H7 (cell line): ENCODE measurements at places on chromosomes 5 and 9.

DNA sequence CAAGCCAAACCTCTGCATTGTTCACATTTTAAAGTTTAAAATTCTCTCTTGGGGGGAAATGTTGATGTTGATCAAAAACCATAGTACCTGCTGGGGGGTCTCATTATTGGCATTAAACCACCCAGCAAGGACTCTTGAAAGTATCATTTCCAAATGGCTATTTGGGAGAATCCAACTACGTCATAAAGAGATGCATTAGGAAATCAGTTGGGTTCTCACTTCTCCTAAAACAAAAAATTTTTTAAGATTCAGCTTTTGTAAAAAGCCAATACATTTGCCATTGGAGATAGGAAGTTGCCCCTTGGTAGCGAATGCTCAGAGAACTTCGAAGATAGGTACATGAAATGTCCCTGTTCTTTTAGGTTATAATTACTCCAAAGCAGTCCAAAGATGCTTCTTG lies 96.4 kb downstream of the GNAQ start:
- no peak for DNase-seq

DNA sequence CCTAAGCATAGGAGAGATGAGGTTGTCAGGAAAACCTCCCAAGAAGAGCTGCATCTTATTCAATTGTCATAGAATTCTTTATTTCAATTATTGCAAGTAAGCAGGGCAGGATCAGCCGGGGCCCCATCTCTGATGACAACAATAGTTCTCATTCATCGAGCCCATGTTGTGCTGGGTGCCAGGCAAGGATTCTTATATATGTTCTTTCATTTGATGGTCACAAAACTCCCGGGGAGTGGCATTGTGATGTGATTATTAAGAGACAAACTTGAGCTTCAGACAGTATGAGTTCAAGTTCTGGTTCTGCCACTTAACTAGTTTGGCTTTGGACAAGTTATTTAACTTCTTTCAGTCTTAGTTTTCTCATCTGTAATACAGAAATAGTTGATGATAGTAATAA lies 8.5 kb downstream of the FUBP3 start:
- DNase-seq, result no peak

DNA sequence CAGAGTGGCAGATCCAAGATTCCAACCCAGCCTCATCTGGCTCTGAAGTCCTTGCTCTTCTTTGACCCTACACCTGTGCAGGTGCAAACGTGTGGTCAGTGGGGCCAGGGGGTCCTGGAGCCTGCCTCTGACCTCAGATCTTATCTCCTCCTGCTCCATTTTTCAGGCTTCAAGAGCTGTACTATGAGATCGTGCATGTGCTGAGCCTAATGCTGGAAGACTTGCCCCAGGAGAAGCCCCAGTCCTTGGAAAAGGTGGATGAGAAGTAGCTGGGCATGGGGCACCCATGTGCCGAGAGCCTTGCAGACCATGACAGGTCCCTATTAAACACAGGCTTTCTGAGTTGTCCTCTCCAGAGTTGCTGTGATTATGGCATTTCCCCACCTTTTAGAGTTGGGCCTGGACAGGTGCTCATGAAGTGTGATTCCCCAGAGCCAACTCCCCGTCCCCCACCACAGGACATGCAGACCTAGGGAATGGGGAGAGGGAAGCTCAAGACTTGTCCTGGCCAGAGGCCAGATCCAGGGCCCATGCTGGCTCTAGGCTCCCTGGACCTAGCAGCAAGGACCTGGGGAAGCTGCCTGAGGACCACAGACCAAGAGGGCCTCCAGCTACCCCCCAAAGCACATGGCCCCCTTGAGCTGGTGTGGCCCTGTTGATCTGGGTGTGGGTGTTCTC lies 22.5 kb downstream of the PITX1 start:
- peak; percentile 28 for DNase-seq

DNA sequence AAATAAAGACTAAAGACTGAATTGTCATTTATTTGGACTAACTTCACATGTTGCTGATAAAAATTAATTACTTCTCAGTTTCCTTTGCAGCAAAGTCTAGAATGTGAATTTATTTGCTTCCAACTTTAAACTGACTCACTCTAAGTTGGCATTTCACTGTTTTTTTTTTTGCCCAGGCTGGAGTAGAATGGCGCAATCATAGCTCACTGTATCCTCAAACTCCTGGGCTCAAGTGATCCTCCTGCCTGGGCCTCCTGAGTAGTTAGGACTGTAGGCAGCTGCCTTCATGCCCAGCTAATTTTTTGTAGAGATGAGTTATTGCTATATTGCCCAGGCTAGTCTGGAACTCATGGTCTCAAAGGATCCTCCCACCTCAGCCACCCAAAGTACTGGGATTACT lies 3.5 kb downstream of the CCNB1 start:
- DNase-seq, result no peak

- DNase-seq, result no peak
Measured at GRCh38 chr5:100802208-100802607, 100.9 kb downstream of the ST8SIA4 start.

DNA sequence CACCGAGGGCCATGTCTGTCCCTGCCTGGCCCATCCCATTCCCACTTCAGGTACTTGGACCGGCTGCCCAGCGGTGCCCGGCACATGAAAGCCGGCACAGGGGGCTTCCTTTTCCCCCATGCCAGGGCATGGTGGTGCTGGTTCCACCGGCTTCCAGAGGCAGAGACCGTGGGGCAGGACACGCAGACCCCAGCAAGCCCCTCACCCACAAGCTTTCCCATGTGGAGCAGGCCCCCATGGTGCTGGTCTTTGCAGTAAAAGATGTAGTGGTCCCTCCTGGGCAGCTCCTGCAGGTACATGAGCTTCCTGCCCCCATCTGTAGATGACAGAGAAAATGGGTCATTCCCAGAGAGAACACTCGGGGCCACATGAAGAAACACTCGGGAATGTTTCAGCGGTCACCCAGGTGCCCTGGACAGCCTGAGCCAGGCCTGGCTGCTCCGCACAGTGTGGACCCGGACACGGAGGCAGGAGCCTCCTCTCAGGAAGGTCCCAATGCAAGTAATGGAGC lies 2.0 kb downstream of the OBP2B start:
- no peak for DNase-seq

DNA sequence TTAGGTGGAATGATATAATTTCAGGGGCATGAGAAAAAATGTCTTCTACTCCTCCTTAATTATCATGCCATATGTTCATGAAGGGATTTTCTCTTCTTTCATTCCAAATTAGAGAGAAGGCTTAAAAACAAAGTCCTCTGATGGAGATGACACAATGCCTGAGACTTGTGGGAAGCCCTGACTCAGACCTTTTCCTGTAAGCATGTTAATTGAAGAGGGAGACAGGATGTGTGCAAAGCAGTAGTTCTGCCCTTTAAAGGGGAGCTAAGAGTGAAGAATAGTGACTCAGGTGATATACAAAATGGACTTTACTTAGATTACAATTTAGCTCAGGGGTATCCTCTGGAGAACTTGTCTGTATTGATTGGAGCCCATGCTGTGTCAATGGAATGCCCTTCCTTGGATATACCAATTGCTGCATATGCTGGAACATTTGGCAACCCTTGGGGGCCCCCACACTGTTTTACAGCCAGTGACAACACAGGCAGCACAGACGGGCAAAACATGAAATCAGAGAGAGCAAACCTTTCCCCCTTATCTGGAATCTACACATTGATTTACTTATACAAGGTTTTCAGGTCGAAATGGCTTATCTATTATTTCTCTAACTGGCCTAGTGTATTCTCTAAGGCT lies 81.3 kb downstream of the IZUMO3 start:
- DNase-seq, result no peak

DNA sequence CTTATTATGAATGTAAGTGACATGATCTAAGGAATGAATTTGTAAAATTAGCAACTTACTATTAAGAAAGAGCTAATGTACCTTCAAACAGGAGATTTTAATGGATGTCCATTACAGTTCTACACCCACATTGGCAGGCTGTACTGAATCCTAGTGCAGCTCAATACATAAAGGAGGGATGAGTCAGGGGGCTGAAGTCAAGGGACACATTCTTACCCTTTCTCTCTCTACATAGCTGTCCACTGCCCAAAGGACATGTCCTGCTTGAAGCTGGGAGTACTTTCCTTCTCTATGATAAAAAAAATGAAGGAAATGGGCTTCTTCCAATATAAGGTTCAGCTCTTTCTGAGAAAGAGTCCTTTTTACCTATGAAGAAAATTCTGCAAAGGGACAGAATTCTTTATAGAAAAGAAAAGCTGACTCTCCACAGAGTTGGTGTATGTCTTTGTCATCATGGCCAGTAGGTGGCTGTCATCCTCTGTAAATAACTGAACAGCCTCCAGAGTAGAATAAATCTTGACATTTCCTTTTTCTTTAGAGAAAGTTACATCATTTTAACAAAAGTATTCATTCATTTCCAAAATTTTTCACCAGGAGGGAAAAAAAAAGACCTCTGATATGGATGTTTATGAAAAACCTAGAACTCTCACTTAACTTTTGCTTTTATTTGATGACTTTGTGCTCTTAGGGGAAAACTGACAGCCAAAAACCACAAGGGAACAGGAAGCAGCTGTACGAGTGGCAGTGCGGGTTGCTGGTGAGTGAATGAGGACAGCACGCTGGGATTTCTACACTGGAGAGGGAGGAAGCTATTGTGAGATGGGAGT lies 13.1 kb upstream of the IFNA14 start:
- DNase-seq, result peak; percentile 6

DNA sequence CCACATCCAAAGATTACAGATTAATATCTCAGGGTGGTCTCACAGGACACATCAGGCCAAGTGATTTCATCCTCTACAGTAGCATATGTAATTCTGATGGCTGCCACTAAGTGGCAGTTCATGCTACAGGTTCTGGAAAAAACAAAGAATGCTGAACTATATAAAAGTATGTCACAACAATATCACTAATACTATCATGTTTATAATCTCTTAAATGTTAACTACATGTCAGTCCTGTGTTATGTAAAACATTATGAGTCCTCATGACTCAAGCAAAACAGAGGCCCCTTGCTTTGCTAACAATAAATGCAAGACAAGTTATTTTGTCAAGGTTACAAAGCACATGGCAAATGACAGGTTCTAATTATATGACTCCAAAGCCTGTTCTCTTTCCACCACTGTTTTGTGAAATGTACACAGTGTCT lies 233.2 kb downstream of the FBXL17 start:
- peak; percentile 4 for DNase-seq

DNA sequence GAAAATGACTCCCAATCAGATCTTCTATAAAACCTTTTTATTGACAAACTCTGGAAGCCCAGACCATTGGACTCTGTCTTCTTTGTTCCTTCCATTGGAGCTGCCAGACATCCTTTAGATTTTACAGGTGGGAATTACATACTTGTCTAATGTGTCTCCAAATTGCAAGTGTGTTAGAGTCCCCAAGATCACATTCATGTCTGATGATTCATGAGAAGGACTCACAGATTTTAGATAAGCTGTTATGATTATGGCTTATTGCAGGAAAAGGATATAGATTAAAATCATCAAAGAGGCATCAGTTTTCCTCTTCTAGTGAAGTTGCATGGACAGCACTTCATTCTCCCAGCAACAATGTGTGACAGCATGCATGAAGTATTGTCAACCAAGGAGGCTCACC lies 70.4 kb downstream of the MUSK start:
- DNase-seq, result no peak

GRCh38 chr5:108093186-108093585 lies 288.7 kb downstream of the FBXL17 start:
- DNase-seq, result peak; percentile 30

- DNase-seq, result no peak
Measured at GRCh38 chr5:132243366-132243977, 14.0 kb upstream of the PDLIM4 start.

- no peak for DNase-seq
Measured at GRCh38 chr9:2697492-2697891, 19.8 kb upstream of the KCNV2 start.
